Caki2 (cell line): ENCODE measurements at places on chromosomes 12 and 14. TPM values are rescaled to one million over a fixed set of nuclear protein-coding genes. Genes with fewer than 3 reads are reported as not detected.

DNA sequence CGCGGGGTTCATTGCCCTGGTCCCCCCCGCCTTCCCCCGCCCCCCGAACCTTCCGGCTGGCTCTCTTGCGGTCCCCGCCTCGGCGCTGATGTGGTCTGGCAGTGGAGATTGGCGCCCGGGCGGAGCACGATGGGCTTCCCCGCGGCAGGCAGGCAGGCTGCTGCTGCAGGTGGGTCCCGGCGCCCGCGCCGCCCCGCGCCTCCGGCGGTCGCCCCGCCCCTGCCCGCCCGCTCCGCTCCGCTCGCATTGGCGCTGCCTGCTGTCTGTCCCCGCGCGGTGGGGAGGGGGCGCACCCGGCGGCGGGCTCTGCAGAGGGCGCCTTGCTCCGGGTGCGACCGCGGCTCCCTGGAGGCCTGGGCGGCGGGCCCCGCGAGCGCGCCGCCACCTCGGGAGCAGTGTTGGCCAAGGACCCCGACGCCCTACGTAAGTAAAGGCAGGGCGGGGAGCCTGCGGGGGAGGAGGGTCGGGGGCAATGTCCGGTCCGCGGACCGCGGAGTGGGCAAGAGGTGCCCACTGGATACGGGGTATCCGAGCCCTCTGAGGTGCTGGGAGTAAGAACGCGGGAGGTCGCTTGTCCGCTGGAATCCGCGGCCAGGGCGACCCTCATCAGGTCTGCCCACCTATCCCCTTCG is at the start of gene AKAP5:
Gene AKAP5, plus strand, starts transcription at position 309 of the 632 bp plus-strand sequence. CDS start 2,896 bp downstream, outside the sequence.
- peak; percentile 41 for DNase-seq

DNA sequence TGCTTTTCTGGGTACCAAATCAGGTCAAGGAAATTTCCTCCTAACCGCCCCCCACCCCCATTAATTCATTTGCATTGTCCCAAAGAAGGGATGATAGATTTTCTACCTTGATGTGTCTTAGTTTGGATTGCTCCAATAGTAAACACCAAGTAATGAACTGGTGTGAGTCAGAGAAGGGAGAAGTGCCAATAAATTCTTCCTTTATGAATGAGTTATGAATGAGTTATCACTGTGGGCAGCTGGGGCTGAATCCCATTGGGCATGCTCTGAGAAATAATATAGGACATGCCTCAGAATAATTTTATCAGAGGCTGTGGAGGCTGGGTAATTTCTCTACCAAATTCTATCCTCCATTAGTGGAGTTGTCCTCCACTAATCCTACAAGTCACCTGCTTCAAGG is 277.9 kb upstream of the FLRT2 start:
- DNase-seq = no peak

- DNase-seq = no peak
These were observed 46.4 kb downstream of the RESF1 start for GRCh38 chr12:32005496-32006125.

DNA sequence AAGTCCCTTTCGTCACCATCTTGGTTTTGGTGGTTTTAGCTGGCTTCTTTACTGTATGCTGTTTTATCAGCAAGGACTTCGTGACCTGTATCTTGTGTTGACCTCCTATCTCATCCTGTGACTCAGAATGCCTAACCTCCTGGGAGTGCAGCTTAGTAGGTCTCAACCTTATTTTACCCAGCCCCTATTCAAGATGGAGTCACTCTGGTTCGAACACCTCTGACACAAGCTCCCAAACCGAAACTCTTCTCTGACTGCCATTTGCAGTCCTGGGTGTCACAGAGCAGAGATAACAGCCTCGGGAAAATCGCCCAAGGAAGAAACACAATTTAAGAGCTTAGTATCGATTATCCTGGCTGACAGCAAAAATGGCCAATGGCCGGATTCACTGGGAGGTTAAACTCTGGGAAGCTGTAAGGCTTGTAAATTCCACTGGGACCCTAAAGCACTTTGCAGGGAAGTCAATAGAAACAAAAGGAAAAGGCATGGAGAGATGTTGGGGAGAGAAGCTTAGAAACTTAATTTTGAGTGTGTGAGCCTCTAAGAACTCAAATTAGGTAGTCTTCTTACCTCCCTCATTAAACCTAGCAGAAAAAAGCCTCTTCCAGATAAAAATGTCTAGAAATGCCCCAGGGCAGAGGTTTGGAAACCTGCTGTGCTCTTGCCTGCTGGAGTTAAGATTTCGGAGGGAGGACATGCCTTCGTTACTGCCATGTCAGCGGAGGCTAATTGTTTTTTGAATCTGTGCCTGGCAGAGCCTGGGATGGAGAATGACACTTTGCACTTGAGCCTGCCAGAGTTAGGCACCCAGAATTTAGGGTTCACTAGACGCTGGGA is 56.5 kb upstream of the RPH3A start:
- DNase-seq = no peak

GRCh38 chr12:120853188-120853587 is 51.0 kb downstream of the SPPL3 start:
- no peak for DNase-seq

DNA sequence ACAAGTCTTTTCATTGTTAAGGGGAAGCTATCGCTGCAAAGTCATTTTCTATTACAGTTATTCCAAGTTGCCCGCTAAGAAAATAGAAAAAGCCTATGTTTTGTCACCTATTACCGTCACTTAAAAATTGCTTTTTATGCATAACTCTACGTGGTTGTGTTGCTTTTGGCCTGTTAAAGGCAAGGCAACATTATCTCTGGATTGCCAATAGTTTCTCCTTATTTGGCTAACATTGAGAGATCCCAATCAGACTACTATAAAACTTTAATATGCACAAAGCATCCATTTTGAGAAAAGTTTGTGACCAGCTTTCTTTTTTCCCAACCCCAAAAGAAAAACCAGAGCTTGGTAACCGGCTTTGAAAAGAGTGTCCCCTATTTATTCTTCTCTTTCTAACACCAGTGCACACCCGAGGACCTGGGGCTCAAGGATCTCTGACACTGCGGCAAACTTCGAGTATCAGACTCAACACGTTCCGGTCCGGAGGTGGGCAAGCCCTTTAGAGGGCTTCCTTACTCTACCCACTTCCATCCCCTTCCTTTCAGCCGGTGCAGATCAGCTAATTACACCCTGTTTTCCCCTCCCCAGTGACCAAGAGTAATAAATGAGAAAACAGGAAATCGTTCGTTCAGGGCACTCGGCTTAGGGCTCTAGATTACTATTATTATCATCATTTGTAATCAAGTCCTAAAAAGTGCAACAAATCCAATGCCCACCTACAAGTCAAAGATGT is 1.2 kb downstream of the PPP1R12A start:
- DNase-seq = peak; percentile 52

- DNase-seq = no peak
These were observed 205.0 kb upstream of the CCDC196 start for GRCh38 chr14:66281036-66281776.

DNA sequence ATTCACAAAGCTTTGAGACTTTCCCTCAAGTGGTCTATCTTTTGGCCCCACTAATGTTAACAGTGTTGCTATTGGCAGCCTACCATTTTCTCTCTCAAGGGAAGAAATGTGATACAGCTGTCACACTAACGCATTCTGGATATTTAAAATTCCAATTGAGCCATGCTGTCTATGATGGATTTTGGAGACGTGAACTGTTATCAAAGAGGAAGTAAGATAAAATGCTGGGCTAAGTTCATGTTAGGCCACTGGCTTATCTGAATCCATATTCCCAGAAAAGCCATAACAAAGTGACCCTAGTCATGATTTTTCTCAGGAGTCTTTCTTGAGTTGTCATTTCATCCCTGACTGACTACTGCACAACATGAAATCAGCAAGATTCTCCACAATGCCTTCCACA is 200.2 kb downstream of the PHLDA1 start:
- no peak for DNase-seq

GRCh38 chr14:103713304-103714062 is 1.8 kb downstream of the XRCC3 start:
- no peak for DNase-seq

GRCh38 chr12:91687052-91688017 is 458.3 kb downstream of the BTG1 start:
- DNase-seq = no peak

- no peak for DNase-seq
These were observed 17.1 kb upstream of the NTS start for GRCh38 chr12:85856966-85857365.

GRCh38 chr14:45246691-45247090 is 6.3 kb downstream of the MIS18BP1 start:
- DNase-seq = no peak

DNA sequence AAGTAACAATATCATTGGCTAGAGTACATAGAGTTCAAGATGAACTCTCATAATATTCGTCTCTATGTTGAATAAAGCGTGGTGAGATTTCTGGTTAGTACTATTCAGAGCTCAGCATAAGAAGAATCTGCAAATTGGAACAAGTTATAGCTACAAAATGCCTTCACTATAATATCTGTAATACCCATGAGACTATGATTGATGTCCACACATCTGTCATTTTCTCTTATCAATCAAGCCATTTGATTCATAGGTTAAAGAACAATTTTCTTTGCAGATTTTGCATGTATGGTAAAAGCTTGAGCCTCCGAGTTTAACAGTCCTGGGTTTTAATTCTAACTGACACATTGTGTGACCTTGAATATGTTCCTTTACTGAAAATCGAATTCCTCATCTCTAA is 1.4 kb downstream of the SOCS4 start:
- no peak for DNase-seq

DNA sequence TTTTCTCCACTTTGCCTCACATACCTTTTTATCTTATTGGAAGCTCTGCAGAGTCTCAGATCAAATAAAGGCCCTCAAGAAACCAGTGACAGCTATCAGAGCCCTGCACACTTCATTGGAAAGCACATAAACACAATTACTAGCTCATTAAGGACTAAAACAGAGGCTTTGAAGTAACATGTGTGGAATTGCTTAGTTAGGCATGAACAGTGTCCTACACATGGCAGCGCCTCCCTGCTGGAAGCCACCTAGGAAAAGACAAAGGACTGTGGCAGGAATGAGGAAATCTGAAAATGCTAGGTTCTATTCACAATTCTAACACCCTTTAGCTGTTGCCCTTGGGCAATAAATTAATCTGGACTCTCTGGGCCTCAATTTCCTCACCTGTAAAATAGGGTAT is 89.4 kb downstream of the SUDS3 start:
- DNase-seq = no peak

DNA sequence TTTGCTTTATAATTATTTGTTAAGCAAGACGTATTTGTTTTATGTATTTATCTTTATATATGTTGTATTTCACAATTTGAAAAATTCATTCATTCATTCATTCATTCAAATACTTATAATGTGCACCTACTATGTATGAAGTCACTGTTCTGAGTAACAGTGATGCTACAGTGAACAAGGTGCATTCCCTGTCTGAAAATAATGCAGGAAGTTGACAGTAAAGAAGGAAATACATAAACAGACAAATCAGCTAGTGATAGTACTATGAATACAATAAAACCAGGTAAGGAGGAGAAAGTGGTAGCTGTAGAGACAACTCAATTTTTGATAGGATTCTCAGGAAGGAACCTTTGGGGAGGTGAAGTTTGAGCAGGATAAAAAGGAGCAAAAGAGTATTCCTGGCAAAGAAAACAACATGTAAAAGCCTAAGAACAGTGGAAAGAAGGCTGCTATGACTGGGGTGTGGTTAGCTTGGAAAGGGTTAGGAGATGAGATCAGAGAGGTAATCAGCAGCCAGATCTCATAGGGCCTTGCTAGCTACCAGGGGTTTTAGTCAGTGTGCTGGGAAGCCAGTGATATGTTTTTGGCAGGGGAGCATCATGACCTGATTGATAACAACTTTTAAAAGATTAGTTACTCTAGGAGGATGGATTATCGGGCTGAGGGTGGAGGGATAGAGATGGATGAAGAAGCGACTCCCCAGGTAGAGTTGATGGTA is 17.4 kb downstream of the BICDL1 start:
- no peak for DNase-seq

The MGP gene
- not detected in 2 replicates for total RNA-seq

The AICDA gene
- 0.84 and 27.6 TPM in 2 replicates for total RNA-seq

The SYNDIG1L gene
- total RNA-seq = not detected in 2 replicates

The BBOF1 gene
- total RNA-seq = 0.87 and 1.5 TPM in 2 replicates

The C14orf180 gene
- not detected in 2 replicates for total RNA-seq

The DPF3 gene
- total RNA-seq = not detected in 2 replicates

The TMEM260 gene
- total RNA-seq = 3.4 and 7.6 TPM in 2 replicates

The WNT1 gene
- not detected in 2 replicates for total RNA-seq

The CCDC196 gene
- not detected in 2 replicates for total RNA-seq

The HAL gene
- total RNA-seq = not detected in 2 replicates
